Hair follicle dermal papilla cell (primary cell): ENCODE measurements at places on chromosomes 1 and 21. TPM values are rescaled to one million over a fixed set of nuclear protein-coding genes. Genes with fewer than 3 reads are reported as not detected.

The CLCA1 gene
- not detected in 2 replicates for total RNA-seq

The PLK3 gene
- 36.5 and 45.4 TPM in 2 replicates for total RNA-seq

The C1orf56 gene
- total RNA-seq = 3.6 and 5.0 TPM in 2 replicates

The FAM110D gene
- not detected in 2 replicates for total RNA-seq

The ARHGAP29 gene
- total RNA-seq = 187 and 219 TPM in 2 replicates

The RGS8 gene
- total RNA-seq = 0.16 TPM in 1 of 2 replicates, not detected in the other

The SELP gene
- not detected in 2 replicates for total RNA-seq

The C2CD4D gene
- total RNA-seq = not detected in 2 replicates

The TEX38 gene
- not detected in 2 replicates for total RNA-seq

The PROK1 gene
- total RNA-seq = 0.12 TPM in 1 of 2 replicates, not detected in the other

The LCE1F gene
- total RNA-seq = not detected in 2 replicates

The KIF17 gene
- total RNA-seq = 0.32 and 0.61 TPM in 2 replicates

The MASP2 gene
- total RNA-seq = not detected in 2 replicates

The UBAP2L gene
- 126 and 137 TPM in 2 replicates for total RNA-seq

The BRDT gene
- total RNA-seq = under 0.01 TPM in 1 of 2 replicates, not detected in the other
